Psoas muscle (tissue), 8 donors: ENCODE measurements at places on chromosomes 7 and 10. TPM values are rescaled to one million over a fixed set of nuclear protein-coding genes. Genes with fewer than 3 reads are reported as not detected.
A peak's percentile ranks its signal among the peaks of the same experiment; 100 is the strongest.

- no peak for DNase-seq
- H3K4me3 ChIP-seq: no peak overlapping the region
- no peaks in the 10 kb centered on the region for H3K36me3 ChIP-seq
- no peaks in the 10 kb centered on the region for H3K4me1 ChIP-seq
Observed at GRCh38 chr10:96596422-96597407, 9.9 kb upstream of the TM9SF3 start.

GRCh38 chr10:86103391-86104101 is 263.0 kb downstream of the GRID1 start:
- H3K4me3 ChIP-seq: no peak overlapping the region
- H3K36me3 ChIP-seq: no peaks in the 10 kb centered on the region

DNA sequence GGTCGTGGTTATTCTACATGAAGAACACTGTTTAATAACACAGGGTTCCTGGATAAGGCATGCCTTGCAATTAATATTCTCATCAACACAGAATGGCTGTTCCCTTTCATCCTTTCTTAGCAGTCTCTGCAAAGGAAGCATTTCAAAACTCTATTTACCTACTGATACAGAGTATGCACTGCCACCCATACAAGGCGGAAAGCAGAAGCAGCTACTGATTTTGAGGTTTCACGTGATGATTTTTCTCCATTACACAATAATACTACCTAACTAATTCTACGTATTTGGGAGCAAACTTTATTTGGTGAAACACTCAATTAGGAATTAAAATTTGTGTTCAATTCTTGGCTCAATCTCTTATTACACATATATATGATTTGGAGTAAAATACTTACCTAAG is 43.0 kb upstream of the COL1A2 start:
- H3K4me3 ChIP-seq: no peak overlapping the region
- H3K4me1 ChIP-seq: no peaks in the 10 kb centered on the region
- no peak for DNase-seq
- no peaks in the 10 kb centered on the region for H3K27me3 ChIP-seq
- no peaks in the 10 kb centered on the region for H3K36me3 ChIP-seq

- H3K36me3 ChIP-seq: no peaks in the 10 kb centered on the region
- DNase-seq: no peak
- H3K27ac ChIP-seq: no peak overlapping the region
- H3K27me3 ChIP-seq: no peaks in the 10 kb centered on the region
- no peak overlapping the region for H3K4me3 ChIP-seq
- H3K4me1 ChIP-seq: no peaks in the 10 kb centered on the region
Observed at GRCh38 chr7:141045126-141045841, 28.6 kb upstream of the TMEM178B start.

GRCh38 chr7:157019718-157020451 is 9.4 kb upstream of the MNX1 start:
- no peak for DNase-seq
- H3K27ac ChIP-seq: no peak overlapping the region
- peaks cover 20% of the 10 kb centered on the region for H3K4me1 ChIP-seq

GRCh38 chr7:17121671-17122070 is 176.8 kb upstream of the AHR start:
- H3K4me1 ChIP-seq: no peaks in the 10 kb centered on the region
- H3K27me3 ChIP-seq: no peaks in the 10 kb centered on the region
- no peak overlapping the region for H3K27ac ChIP-seq
- H3K4me3 ChIP-seq: no peak overlapping the region
- no peak for DNase-seq
- H3K36me3 ChIP-seq: no peaks in the 10 kb centered on the region

DNA sequence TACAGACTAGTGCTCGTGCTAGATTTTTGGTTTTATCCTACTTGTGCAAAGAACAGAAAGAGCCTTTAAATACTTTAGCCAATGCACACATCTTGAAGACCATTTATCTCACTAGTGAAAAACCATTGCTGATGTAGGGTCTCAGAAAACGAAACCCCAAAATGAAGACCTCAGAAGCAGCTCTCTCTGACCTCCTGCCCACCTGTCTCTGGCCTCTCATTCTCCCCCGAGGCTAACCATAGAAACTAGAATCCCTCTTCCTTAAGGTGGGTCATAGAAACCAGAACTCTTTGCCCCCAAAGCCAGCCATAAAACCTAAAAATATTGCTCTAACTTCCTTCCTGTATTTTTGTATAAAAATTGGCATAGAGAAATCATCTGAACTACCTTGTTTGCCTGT is 112.2 kb downstream of the KIF20B start:
- no peak overlapping the region for H3K27ac ChIP-seq
- no peak for DNase-seq
- H3K36me3 ChIP-seq: no peaks in the 10 kb centered on the region
- H3K4me1 ChIP-seq: no peaks in the 10 kb centered on the region

GRCh38 chr10:99276848-99277486 is 41.3 kb upstream of the HPSE2 start:
- no peaks in the 10 kb centered on the region for H3K36me3 ChIP-seq
- H3K4me3 ChIP-seq: no peak overlapping the region
- no peak overlapping the region for H3K27ac ChIP-seq
- H3K27me3 ChIP-seq: no peaks in the 10 kb centered on the region

- H3K4me3 ChIP-seq: no peak overlapping the region
- H3K4me1 ChIP-seq: no peaks in the 10 kb centered on the region
- DNase-seq: no peak
- no peaks in the 10 kb centered on the region for H3K27me3 ChIP-seq
- H3K27ac ChIP-seq: no peak overlapping the region
- H3K36me3 ChIP-seq: no peaks in the 10 kb centered on the region
Observed at GRCh38 chr10:1661859-1662437, 75.4 kb downstream of the ADARB2 start.

DNA sequence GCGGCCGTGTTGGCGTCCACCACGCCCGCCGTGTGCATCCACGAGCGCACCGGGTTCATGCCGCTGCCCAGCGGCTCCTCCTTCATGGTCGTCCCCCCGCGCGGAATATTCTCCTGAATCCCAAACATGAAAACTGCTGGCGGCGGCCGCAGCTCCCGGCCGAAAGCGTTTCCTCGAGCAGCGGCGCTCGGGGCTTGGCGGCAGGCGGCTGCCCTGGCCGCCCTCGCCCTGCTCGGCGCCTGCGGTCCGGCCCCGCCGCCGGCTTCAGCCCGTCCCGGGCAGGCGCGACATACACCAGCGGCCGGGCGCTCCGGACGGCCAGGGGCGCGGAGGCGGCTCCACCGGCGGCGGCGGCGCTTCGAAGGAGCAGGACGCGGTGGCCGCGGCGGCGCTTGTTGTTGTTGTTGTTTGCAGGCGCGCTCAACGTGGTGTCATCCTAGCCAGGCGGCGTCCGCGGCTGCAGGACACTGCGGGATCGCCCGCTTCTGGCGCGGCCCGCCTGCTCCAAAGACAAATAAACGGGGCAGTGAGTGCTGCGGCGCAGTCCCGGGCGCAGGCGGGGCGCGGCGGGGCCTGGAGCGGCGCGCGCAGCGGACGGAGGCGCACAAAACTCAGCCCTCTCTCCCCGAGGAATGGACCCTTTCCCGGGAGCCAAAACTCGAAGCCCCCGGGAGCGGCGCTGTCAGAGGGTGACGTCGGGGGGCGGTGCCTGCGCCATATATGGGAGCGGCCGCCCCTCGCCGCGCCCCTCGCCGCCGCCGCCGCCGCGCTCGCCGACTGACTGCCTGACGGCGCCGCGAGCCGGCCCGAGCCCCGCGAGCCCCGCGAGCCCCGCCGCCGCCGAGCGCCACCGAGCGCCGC is at the start of gene EBF3:
EBF3 (minus strand) TSS at position 634 of the 861 bp plus-strand sequence; CDS start at position 128, 506 bp downstream.
- H3K36me3 ChIP-seq: no peaks in the 10 kb centered on the region
- H3K27ac ChIP-seq: peak within 1 kb of the TSS; percentile 94
- peak; percentile 91 for DNase-seq
- peaks cover 75% of the 10 kb centered on the region for H3K27me3 ChIP-seq
- H3K4me3 ChIP-seq: peak within 1 kb of the TSS; percentile 83

Gene IL15RA
- 13.1 TPM for polyA plus RNA-seq

Gene PPP1R17
- polyA plus RNA-seq: not detected

Gene MALRD1
- 0.17 TPM for polyA plus RNA-seq

Gene UNC5B
- polyA plus RNA-seq: 1.3 TPM

Gene STEAP2
- 0.33 TPM for polyA plus RNA-seq

Gene CCDC7
- 0.85 TPM for polyA plus RNA-seq

Gene MACC1
- polyA plus RNA-seq: not detected
